Left ventricle myocardium inferior (tissue), 1 donor: ENCODE measurements at places on chromosomes 13 and 19.

- no peak for DNase-seq
These were observed 19.0 kb upstream of the ADGRE1 start for GRCh38 chr19:6868351-6868750.

GRCh38 chr19:49691243-49692146 lies 579 bp downstream of the CPT1C start:
- peak; percentile 68 for DNase-seq

GRCh38 chr13:64186071-64186470 lies 2770.4 kb upstream of the PCDH20 start:
- DNase-seq = no peak

- DNase-seq = peak; percentile 23
These were observed 5.3 kb upstream of the CD79A start for GRCh38 chr19:41871573-41872383.

- no peak for DNase-seq
These were observed 1770.2 kb upstream of the MIR17HG start for GRCh38 chr13:89577301-89577700.
